ENCODE measurements at places on chromosomes 2 and 18. TPM values are rescaled to one million over a fixed set of nuclear protein-coding genes. Genes with fewer than 3 reads are reported as not detected.

- peaks cover 7% of the 10 kb centered on the region for H3K4me1 ChIP-seq
- H3K27me3 ChIP-seq, result no peaks in the 10 kb centered on the region
- no peak overlapping the region for H3K4me3 ChIP-seq
- H3K36me3 ChIP-seq, result peaks cover 18% of the 10 kb centered on the region
- peak overlapping the region; percentile 100 for H3K27ac ChIP-seq
Measured at GRCh38 chr2:20451761-20452499, 5.1 kb downstream of the RHOB start.

Gene ZEB2
- total RNA-seq, result 56.3 TPM

DNA sequence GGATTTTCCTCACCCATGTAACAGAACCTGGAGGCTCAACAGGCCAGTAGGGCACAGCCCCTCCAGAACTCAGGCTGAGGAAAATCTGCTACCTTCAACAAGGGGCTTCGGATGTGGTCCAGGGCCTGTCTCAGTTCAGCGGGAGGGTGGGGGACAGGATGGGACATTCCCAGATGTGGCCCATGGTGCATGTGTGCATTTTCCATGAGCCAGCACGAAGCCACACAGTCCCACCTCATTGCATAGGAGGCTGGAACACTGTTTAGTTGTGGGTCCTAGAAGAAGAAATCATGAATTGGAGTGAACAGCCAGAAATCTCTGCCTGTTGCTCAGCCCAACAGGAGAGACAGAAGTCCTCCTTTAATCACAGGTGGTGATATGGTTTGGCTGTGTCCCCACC is 469.6 kb upstream of the MYT1L start:
- no peaks in the 10 kb centered on the region for H3K4me1 ChIP-seq
- H3K27me3 ChIP-seq, result no peaks in the 10 kb centered on the region
- no peaks in the 10 kb centered on the region for H3K36me3 ChIP-seq
- no peak overlapping the region for H3K4me3 ChIP-seq
- ATAC-seq, result no peak

Gene MATN3
- total RNA-seq, result 2.5 TPM

- no peaks in the 10 kb centered on the region for H3K4me1 ChIP-seq
- H3K27me3 ChIP-seq, result no peaks in the 10 kb centered on the region
- H3K4me3 ChIP-seq, result no peak overlapping the region
- no peak overlapping the region for H3K27ac ChIP-seq
- H3K36me3 ChIP-seq, result no peaks in the 10 kb centered on the region
Measured at GRCh38 chr2:206859330-206859739, 80.0 kb upstream of the CPO start.

Gene UGT1A4
- 0.13 TPM for total RNA-seq

Data from gastroesophageal sphincter (tissue), 4 donors.